ENCODE measurements at places on chromosomes 13 and 19. TPM values are rescaled to one million over a fixed set of nuclear protein-coding genes. Genes with fewer than 3 reads are reported as not detected.

Gene ZNF420
- polyA plus RNA-seq, result 5.9 TPM

Gene MEIOSIN
- not detected for polyA plus RNA-seq

Gene ZNF626
- polyA plus RNA-seq, result 9.0 TPM

Gene PSG2
- polyA plus RNA-seq, result 1.0 TPM

Gene HSH2D
- polyA plus RNA-seq, result not detected

- DNase-seq, result no peak
Observed at GRCh38 chr13:39516096-39516495, 86.9 kb downstream of the LHFPL6 start.

GRCh38 chr13:32002873-32003272 is 28.7 kb upstream of the FRY start:
- no peak for DNase-seq

DNA sequence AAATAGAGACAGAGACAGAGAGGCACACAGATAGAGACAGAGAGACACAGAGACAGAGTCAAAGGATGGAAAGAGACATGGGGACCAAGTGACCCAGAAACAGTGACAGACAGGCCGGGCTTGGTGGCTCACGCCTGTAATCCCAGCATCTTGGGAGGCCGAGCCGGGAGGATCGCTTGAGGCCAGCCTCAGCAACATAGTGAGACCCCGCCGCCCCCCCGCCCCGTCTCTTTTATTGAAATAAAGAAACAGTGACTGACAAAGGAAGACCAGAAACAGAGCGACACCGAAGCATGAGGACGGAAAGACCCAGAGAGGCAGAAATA is 848 bp upstream of the NECTIN2 start:
- DNase-seq, result no peak

GRCh38 chr13:83311886-83312577 is 570.2 kb downstream of the SLITRK1 start:
- DNase-seq, result no peak

GRCh38 chr19:39265321-39265916 is 2.8 kb upstream of the IFNL2 start:
- DNase-seq, result no peak

GRCh38 chr13:68851026-68851425 is 1256.6 kb upstream of the ATXN8OS start:
- DNase-seq, result no peak

- no peak for DNase-seq
Observed at GRCh38 chr13:94966422-94966955, 254.1 kb upstream of the SOX21 start.

DNA sequence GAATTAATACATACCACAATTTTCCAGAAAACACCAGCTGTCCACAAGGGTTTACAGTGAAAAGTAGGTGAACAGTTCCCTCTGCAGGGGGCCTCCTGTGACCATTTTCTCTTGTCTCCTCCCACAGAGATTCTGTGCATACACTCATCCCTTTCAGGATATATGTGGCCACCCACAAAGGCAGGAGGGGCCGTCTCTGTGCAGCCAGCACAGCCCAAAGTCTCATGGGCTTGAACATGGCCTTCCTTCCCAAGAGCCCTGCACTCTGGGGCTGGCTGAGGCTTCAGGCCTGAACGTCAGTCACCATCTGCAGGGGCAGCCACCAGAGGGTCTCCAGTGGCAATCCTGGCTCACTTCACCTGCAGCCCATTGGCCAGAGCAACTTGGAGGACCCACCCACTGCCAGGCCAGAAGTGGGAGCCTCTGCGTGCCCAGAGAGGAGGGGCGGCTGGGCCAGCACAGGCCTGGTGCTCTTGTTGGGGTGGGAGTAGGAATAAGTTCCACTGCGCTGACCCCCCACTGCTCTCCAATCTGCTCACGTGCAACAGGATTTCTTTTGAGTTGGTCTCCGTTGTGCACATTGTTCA is 25.1 kb downstream of the TMEM161A start:
- peak; percentile 46 for DNase-seq

All from AG04450 (cell line).